ENCODE measurements at places on chromosomes 7 and 10. TPM values are rescaled to one million over a fixed set of nuclear protein-coding genes. Genes with fewer than 3 reads are reported as not detected.

GRCh38 chr10:17585016-17585415 is 32.2 kb downstream of the HACD1 start:
- peaks cover 4% of the 10 kb centered on the region for H3K4me1 ChIP-seq
- peak; percentile 26 for DNase-seq
- H3K36me3 ChIP-seq: no peaks in the 10 kb centered on the region
- H3K27me3 ChIP-seq: no peaks in the 10 kb centered on the region
- no peak overlapping the region for H3K27ac ChIP-seq

The PODXL gene
- 24.3 TPM for polyA plus RNA-seq

GRCh38 chr10:113135025-113135424 is 185.0 kb downstream of the TCF7L2 start:
- no peak overlapping the region for H3K4me3 ChIP-seq
- H3K27ac ChIP-seq: no peak overlapping the region
- H3K4me1 ChIP-seq: peaks cover 22% of the 10 kb centered on the region
- DNase-seq: no peak

GRCh38 chr7:44824894-44825526 is 22.9 kb downstream of the H2AZ2 start:
- no peak overlapping the region for H3K4me3 ChIP-seq
- DNase-seq: no peak
- peak overlapping the region; percentile 39 for H3K27ac ChIP-seq
- no peaks in the 10 kb centered on the region for H3K27me3 ChIP-seq
- H3K4me1 ChIP-seq: no peaks in the 10 kb centered on the region

- DNase-seq: no peak
- peak overlapping the region; percentile 95 for H3K4me3 ChIP-seq
- H3K27me3 ChIP-seq: no peaks in the 10 kb centered on the region
Measured at GRCh38 chr10:112184052-112184371, 447 bp upstream of the GPAM start.

- DNase-seq: no peak
- no peak overlapping the region for H3K4me3 ChIP-seq
- H3K36me3 ChIP-seq: no peaks in the 10 kb centered on the region
Measured at GRCh38 chr7:1359051-1359400, 100.2 kb downstream of the MICALL2 start.

- H3K4me1 ChIP-seq: no peaks in the 10 kb centered on the region
- no peak overlapping the region for H3K4me3 ChIP-seq
- H3K36me3 ChIP-seq: no peaks in the 10 kb centered on the region
- H3K27ac ChIP-seq: no peak overlapping the region
- DNase-seq: no peak
Measured at GRCh38 chr7:140670343-140670935, 2.3 kb upstream of the ADCK2 start.
